Osteoblast (primary cell): ENCODE measurements at places on chromosomes 12 and 14. TPM values are rescaled to one million over a fixed set of nuclear protein-coding genes. Genes with fewer than 3 reads are reported as not detected.

DNA sequence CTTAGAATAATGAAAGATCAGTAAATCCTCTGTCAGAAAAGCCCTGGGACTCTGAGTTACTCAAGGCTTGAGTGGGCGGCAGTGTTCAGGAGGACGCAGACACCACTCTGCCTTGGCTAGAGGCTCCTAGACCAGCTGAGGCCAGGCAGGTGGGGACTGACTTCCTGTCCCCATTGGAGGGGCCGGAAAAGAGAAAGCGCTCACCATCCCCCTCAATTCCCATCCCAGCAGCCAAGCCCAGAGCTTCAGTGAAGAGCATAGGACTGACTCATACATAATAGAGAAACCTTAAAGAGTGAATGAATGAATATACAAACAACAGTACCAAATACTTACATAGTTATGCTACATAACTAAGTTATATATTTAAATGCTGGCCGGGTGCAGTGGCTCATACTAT is 62.0 kb downstream of the PLEKHG7 start:
- no peak for DNase-seq

Gene SCN8A
- total RNA-seq = 24.5 and 26.4 TPM in 2 replicates

Gene SERPINA10
- total RNA-seq = not detected in 2 replicates

Gene NINJ2
- total RNA-seq = 2.9 and 5.8 TPM in 2 replicates
